ENCODE measurements at places on chromosomes 5 and 9. TPM values are rescaled to one million over a fixed set of nuclear protein-coding genes. Genes with fewer than 3 reads are reported as not detected.

DNA sequence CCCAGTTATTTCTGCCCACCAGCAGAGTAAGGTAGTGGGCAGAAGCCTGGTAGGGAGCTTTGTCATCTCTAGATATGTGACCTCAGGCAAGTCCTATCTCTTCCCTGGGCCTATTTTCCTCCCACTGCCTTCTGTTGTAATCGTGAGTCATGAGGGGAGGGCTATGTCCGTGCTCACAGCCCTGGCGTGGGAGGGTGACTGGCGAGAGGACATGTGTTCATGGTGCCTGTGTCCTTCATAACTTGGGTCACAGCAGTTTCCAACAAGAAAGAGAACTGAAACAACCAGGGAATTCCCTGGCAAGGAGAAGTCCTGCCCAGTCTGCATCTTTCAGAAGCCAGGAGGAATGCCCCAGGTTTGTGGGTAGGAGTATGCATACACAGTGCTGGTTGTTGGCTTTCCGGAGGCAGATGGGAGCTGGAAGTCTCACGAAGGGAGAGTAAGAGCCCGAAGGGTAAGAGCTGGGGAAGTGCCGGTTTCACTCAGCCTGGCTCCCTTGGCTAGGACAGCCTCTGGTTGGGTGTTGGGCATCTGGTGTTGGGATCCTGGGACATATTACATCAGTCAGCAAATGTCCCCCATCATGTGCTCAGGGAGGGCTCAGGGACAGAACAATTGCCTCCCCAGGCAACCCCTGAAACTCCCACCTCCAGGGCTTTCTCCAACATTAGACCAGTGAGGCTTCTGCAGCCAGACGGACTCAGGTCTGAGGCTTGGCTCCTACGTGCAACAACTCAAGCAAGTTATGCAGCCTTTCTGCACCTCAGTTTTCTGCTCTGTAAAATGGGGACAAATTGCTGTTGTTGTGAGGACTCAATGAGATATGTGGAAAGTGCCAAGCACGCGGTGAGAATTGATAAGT lies 4.3 kb upstream of the TIFAB start:
- H3K27me3 ChIP-seq = peaks cover 11% of the 10 kb centered on the region
- H3K27ac ChIP-seq = no peak overlapping the region
- no peak for DNase-seq
- H3K4me1 ChIP-seq = no peaks in the 10 kb centered on the region
- no peaks in the 10 kb centered on the region for H3K36me3 ChIP-seq

DNA sequence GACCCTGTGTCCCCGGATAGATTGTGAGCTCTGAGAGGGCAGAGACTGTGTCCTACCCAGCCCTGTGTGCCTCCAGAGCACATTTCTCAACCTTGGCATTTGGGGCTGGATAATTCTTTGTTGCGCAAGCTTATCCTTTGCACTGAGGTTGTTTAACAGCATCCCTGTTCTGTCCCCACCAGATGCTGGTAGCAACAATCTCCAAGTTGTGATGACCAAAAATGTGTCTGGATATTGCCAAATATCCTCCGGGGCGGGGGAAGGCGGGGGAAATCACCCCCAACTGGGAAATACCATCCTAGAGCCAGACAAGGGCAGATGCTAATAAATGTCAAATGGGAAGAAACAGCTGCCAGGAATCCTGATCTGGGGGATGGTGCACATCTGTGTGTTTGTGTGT lies 24.0 kb upstream of the TNIP1 start:
- DNase-seq = no peak
- no peak overlapping the region for H3K4me3 ChIP-seq
- H3K4me1 ChIP-seq = peaks cover 10% of the 10 kb centered on the region
- H3K27ac ChIP-seq = no peak overlapping the region
- H3K27me3 ChIP-seq = no peaks in the 10 kb centered on the region
- H3K36me3 ChIP-seq = peaks cover 69% of the 10 kb centered on the region

DNA sequence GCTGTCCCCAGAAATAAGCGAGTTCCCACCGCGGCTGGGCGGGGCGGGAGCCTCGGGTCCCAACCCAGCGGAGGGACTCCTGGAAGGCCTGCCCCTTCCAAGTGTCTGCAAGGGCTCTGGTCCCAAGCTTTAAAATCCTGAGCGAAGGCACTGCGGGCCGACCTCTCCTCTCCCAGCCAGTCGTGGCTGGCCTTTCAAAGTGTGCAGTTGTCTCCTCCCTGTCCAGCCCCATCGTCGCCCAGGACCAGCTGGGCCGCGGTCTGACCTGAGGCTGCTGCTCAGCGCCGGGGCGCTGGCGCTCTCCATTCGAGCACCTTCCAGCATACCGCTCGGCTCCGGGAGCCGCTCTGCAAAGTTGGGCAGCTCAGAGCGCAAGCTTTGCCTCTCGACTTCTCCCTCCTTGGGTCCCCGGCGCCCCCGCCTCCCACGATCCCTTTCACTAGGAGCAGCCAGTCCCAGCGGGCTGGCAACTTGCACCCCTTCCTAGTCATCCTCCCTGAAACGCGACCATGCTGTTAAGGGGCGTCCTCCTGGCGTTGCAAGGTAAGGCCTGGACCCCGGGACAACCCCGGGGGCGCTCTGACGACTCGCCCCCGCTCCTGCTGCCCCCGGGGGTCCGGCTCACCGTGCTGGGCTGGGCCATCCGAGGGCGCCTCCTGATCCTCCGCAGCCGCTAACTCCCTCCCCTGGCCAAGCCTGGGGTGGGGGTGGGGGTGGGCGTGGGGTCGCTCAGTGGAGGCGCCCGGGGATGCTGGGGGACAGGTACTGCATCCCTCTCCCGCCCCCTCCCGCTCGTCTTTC lies at the start of gene MAMDC2:
TSS of gene MAMDC2 (plus strand) at position 160 of the 801 bp plus-strand sequence. CDS start at position 510, 350 bp downstream.
- H3K36me3 ChIP-seq = no peaks in the 10 kb centered on the region
- peaks cover 33% of the 10 kb centered on the region for H3K27me3 ChIP-seq
- no peak within 1 kb of the TSS for H3K4me3 ChIP-seq
- no peak within 1 kb of the TSS for H3K27ac ChIP-seq

DNA sequence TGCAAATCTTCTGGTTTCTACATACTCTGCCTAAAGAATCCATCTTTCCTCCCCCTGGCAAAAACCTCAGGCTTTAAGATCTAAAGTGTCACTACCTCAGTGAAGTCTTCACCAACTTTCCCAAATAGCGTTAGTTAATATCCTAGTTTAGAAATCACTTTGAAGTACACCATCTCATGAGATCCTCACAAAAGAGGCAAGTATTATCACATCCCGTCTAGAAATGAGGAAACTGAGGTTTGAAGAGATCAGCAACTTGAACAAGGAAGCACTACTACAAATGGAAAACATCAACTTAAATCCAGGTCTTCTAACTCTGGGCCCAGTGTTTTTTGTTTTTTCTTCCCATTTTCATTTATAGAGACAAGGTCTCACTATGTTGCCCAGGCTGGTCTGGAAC lies 4.6 kb downstream of the AP3B1 start:
- H3K4me3 ChIP-seq = no peak overlapping the region
- H3K36me3 ChIP-seq = peaks cover 20% of the 10 kb centered on the region
- peaks cover 3% of the 10 kb centered on the region for H3K27me3 ChIP-seq
- no peak for DNase-seq

GRCh38 chr9:112725961-112726360 lies 8.0 kb upstream of the INIP start:
- no peaks in the 10 kb centered on the region for H3K4me1 ChIP-seq
- no peak overlapping the region for H3K4me3 ChIP-seq
- DNase-seq = no peak

DNA sequence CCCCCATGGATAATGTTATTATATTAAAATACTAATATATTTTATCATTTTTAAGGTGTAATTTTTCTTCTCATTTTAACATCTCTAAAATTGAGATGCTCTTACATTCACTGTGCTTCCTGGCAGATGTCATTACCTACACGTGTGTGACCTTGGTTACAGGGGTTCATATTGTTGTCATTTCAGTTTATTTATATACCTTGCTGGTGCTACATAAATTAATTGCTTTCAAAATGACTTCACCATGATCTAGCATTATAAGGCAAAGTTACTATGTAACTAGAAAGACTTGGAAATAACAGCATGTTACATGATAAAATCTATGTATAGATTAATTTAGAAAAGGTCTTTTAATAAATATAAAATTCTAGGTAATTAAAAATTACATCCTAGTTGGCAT lies 60.9 kb downstream of the ARHGEF28 start:
- no peak for DNase-seq
- no peaks in the 10 kb centered on the region for H3K4me1 ChIP-seq
- no peak overlapping the region for H3K4me3 ChIP-seq

FSTL4 gene
- total RNA-seq = not detected

GRCh38 chr5:61332358-61332749 lies 296 bp downstream of the ZSWIM6 start:
- peaks cover 17% of the 10 kb centered on the region for H3K36me3 ChIP-seq
- peak overlapping the region; percentile 96 for H3K4me3 ChIP-seq
- DNase-seq = no peak
- H3K27ac ChIP-seq = no peak overlapping the region
- H3K4me1 ChIP-seq = peaks cover 50% of the 10 kb centered on the region

GRCh38 chr9:130137641-130138081 lies 34.5 kb upstream of the NCS1 start:
- peaks cover 33% of the 10 kb centered on the region for H3K4me1 ChIP-seq
- no peaks in the 10 kb centered on the region for H3K27me3 ChIP-seq
- H3K36me3 ChIP-seq = peaks cover 37% of the 10 kb centered on the region
- no peak overlapping the region for H3K27ac ChIP-seq
- no peak overlapping the region for H3K4me3 ChIP-seq

PCDHGC4 gene
- total RNA-seq = not detected

DNA sequence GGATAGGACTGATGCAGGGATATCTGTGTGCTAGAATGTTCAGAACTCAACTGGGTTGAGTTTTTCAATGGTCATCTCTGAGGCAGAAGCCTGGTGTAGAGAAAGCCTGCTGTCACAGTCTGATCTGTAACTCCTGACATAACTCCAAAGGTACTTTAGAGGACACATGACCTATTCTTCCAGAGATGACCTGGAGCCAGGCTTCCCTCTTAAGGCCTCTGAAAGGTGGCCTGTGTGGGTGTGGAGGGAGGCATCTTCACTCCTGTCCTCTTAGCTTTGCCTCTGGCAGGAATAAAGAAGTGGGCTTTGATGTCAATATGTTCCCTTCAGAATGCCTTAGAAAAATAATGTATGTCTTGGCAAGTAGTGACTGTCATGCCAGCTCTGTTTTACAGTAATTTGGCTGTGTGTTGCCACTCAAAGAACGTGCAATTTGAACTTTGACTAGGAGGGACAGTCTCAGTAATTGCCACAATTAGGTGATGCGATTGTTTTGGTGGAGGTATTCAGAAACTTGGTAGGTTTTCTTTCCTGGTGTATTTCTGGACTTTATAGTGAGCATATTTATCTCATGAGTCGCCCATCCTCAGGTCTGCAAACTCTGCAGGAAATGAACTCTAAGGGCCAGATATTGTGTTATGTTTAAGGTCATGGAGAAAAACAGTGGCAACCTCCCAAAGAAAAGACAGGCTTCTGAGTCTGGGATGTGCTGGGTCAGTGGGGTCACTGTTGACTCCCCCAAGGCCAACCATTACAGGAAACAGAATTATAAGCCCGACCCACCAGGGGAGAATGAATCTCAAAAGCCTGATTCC lies 3.2 kb upstream of the C5orf63 start:
- H3K4me3 ChIP-seq = no peak overlapping the region
- DNase-seq = no peak
- peaks cover 22% of the 10 kb centered on the region for H3K4me1 ChIP-seq
- H3K27me3 ChIP-seq = peaks cover 3% of the 10 kb centered on the region

DNA sequence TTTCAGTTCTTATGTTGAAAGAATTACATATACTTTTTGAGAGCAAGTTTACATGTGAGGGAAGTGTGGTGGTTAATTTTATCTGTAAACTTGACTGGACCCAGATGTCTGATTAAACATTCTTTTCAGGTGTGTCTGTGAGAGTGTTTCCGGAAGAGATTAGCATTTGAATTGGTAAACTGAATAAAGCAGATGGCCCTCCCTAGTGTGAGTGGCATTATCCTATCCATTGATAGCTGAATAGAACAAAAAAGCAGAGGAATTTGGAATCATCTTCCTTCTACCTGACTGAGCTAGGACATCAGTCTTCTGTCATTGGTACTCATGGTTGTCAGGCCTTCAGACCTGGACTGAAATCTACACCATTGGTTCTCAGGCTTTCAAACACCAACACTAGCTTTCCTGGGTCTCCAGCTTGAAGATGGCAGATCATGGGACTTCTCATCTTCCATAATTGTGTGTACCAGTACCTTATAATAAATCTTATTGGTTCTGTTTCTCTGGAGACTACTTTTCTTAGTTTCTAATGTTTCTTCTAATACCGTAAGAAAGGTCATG lies 36.6 kb downstream of the NREP start:
- H3K4me1 ChIP-seq = no peaks in the 10 kb centered on the region
- DNase-seq = no peak
- no peak overlapping the region for H3K4me3 ChIP-seq

SLC45A2 gene
- not detected for total RNA-seq

EGFLAM gene
- not detected for total RNA-seq

GRCh38 chr5:104412649-104413240 lies 850.2 kb upstream of the NUDT12 start:
- H3K36me3 ChIP-seq = no peaks in the 10 kb centered on the region
- H3K27ac ChIP-seq = no peak overlapping the region
- no peak overlapping the region for H3K4me3 ChIP-seq

FAM81B gene
- not detected for total RNA-seq

DNA sequence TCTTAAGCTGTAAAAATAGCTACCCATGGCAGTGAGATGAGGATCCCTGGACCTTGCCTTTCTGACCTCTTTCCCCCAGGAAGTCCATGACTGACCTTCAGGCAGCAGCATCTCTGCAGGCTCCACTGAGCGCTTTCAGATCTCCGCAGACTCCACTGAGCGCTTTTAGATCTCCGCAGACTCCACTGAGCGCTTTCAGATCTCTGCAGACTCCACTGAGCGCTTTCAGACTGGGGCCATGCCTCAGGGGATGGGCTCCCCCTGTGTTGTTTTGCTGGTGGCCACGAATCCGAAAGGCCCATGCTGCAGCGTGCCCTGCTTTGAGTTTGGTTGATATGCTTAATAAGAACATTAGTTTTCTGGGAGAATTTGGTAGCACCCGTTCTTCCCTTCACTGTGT lies 254.2 kb downstream of the FANCC start:
- DNase-seq = no peak
- H3K27me3 ChIP-seq = peaks cover 1% of the 10 kb centered on the region
- H3K4me1 ChIP-seq = no peaks in the 10 kb centered on the region
- no peak overlapping the region for H3K4me3 ChIP-seq

GRCh38 chr5:175718401-175719108 lies 60.7 kb downstream of the HRH2 start:
- H3K36me3 ChIP-seq = peaks cover 28% of the 10 kb centered on the region
- H3K4me3 ChIP-seq = no peak overlapping the region
- H3K4me1 ChIP-seq = peaks cover 7% of the 10 kb centered on the region
- H3K27ac ChIP-seq = no peak overlapping the region
